ENCODE measurements at places on chromosomes 7 and 10.
A peak's percentile ranks its signal among the peaks of the same experiment; 100 is the strongest.

DNA sequence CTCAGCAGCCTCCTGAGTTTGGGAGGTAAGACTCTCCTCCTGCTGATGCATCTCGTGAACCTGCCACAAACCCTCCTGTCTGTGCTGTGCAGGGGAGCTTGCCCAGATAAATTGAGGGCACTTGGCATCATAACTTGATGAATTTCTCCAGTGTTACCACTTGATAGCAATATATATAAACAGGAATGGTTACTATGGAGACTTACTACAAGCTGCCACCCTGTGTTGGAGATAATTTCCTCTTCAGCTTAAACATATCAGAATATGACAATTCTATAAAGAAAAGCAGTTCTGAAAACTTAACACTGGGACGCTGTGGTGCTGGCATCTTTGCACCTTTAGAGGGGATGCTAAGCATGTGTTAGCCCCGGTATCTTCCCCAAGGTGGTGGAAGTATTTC is 14.9 kb downstream of the PFKFB3 start:
- H3K27ac ChIP-seq = no peak overlapping the region
- no peak overlapping the region for H3K4me3 ChIP-seq

- H3K27me3 ChIP-seq = no peaks in the 10 kb centered on the region
- no peak for DNase-seq
- no peak overlapping the region for H3K4me3 ChIP-seq
- no peaks in the 10 kb centered on the region for H3K4me1 ChIP-seq
- no peak overlapping the region for H3K27ac ChIP-seq
Measured at GRCh38 chr10:29806350-29806788, 171.6 kb upstream of the SVIL start.

- H3K27ac ChIP-seq = no peak overlapping the region
- no peaks in the 10 kb centered on the region for H3K27me3 ChIP-seq
- H3K36me3 ChIP-seq = no peaks in the 10 kb centered on the region
Measured at GRCh38 chr7:158268816-158269535, 318.6 kb downstream of the PTPRN2 start.

DNA sequence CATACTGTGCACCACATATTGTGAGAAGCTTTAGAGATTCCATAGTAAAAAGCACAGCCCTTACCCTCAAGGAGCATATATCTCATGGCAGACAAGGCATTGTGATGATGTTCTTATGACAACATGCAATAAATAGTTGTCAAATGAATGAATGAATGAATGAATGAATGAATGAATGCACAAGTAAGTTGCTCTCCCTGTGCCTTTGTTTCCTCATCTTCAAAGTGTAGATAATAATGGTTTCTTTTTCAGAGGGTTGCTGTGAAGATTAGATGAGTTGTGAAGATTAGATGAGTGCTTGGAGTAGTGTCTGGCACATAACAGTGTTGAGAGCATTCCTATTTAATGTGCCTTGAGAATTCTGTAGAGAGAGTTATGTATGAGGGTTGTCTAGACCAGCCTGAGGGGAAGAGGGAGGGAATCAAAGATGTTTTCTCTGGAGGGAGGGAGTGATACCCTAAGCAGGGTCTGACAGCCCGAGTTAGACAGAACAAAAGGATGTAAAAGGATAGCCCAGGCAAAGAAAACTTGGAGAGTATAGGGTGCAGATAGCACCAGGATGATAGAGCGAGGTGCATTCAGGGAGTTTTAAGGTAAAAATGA is 217.2 kb downstream of the RELN start:
- H3K27me3 ChIP-seq = no peaks in the 10 kb centered on the region
- H3K4me3 ChIP-seq = no peak overlapping the region
- H3K4me1 ChIP-seq = no peaks in the 10 kb centered on the region

- no peaks in the 10 kb centered on the region for H3K36me3 ChIP-seq
- H3K27ac ChIP-seq = no peak overlapping the region
- no peaks in the 10 kb centered on the region for H3K27me3 ChIP-seq
- no peak for DNase-seq
- H3K4me3 ChIP-seq = no peak overlapping the region
Measured at GRCh38 chr7:105835441-105835840, 41.0 kb downstream of the ATXN7L1 start.

DNA sequence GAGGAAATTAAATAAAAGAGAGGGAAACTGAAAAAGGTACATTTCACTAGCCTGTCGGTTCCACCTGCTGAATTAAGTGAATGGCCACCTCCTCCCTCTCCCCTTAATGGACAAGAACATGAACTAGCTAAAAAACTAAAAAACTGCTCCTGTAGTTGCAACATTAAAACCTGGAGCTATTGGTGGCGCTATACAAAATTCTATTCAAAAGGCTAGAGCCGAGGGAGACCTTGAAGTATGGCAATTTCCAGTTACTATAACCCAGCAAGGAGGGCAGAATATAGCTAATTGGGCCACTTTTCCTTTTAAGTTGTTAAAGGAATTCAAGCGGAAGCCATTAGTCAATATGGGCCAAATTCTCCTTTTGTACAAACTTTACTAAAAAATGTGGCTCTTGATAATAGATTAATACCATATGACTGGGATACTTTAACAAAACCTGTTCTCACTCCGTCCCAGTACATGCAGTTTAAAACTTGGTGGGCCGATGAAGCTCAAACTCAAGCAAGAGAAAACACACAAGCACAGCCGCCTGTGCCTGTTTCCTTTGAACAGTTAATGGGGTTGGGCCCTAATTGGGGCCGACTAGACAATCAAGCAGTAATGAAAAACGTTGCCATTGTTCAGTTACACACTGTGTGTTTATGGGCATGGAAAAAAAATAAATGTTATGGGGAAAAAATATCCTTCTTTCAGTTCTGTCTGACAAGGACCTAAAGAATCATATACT is 6.5 kb upstream of the CHST3 start:
- no peaks in the 10 kb centered on the region for H3K27me3 ChIP-seq
- peak; percentile 39 for DNase-seq
- H3K4me1 ChIP-seq = no peaks in the 10 kb centered on the region
- no peak overlapping the region for H3K4me3 ChIP-seq
- H3K27ac ChIP-seq = no peak overlapping the region

DNA sequence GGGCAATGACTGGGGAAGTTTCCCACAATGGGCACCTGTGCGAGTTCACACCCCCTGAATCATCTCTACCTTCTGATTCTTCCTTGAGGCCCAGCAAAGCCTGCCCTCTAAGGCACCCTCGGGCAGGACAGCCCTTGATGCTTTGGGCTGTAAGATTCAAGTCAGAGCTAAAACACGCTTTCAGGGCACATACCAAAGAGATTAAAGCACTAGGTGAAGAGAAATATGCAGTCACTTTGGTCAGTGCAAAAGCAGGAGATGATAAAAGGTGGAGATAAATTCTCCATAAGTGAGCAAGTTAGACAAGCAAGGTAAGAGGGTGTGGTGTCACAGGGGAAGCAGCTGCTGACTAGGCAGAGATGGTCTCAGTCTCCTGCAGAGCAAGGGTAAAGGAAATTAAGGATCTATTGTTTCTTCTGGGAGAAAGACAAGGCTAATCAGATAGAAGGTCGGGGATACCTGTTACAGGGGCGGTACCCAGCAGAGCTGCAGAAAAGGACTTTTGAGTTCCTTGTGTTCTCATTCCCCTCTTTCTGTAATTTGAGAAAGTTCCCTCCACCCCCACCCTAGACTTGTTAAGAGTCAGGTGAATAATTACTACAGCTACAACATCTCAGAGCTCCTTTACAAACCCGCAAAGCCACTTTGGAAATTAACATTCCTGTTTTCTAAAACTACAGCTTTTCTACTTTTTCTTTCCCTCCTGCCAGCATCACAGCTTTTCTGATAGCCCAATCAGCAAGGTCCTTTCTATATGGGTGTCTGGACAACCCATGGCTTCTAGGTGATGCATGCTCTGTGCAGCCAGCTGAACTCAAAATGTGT is 26.4 kb downstream of the PDLIM1 start:
- peaks cover 2% of the 10 kb centered on the region for H3K36me3 ChIP-seq
- DNase-seq = peak; percentile 96
- peak overlapping the region; percentile 64 for H3K27ac ChIP-seq
- no peaks in the 10 kb centered on the region for H3K27me3 ChIP-seq
- H3K4me3 ChIP-seq = no peak overlapping the region
- H3K4me1 ChIP-seq = peaks cover 30% of the 10 kb centered on the region

GRCh38 chr7:103687272-103687671 is 241.3 kb upstream of the SLC26A5 start:
- DNase-seq = no peak
- no peaks in the 10 kb centered on the region for H3K36me3 ChIP-seq
- no peaks in the 10 kb centered on the region for H3K27me3 ChIP-seq
- H3K4me3 ChIP-seq = no peak overlapping the region
- no peak overlapping the region for H3K27ac ChIP-seq

GRCh38 chr7:101162551-101163278 is 2.7 kb downstream of the VGF start:
- peak overlapping the region; percentile 4 for H3K4me3 ChIP-seq
- DNase-seq = peak; percentile 82

DNA sequence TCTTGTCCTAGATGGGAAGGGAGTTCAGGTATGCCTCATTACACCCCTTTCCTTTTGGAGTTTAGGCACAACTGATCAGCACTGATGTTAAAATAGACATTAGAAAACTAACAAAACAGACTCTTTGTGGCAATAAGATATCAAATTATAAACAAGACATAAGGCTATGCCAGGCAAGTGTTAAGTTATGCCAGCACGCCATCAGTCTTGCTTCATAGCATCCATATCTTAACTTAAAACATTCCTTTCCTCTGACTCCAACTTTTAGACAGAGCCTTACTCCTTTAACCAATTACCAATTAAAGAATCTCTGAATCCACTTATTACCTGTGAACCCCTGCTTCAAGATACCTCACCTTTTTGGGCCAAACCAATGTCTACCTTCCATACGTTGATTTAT is 126.2 kb upstream of the ETV1 start:
- H3K4me3 ChIP-seq = no peak overlapping the region
- H3K4me1 ChIP-seq = no peaks in the 10 kb centered on the region
- peak; percentile 8 for DNase-seq
- no peak overlapping the region for H3K27ac ChIP-seq
- H3K27me3 ChIP-seq = no peaks in the 10 kb centered on the region

GRCh38 chr7:88205179-88205578 is 14.7 kb downstream of the SRI start:
- H3K4me3 ChIP-seq = no peak overlapping the region
- H3K36me3 ChIP-seq = peaks cover 2% of the 10 kb centered on the region
- no peaks in the 10 kb centered on the region for H3K27me3 ChIP-seq
- peaks cover 4% of the 10 kb centered on the region for H3K4me1 ChIP-seq
- no peak for DNase-seq

DNA sequence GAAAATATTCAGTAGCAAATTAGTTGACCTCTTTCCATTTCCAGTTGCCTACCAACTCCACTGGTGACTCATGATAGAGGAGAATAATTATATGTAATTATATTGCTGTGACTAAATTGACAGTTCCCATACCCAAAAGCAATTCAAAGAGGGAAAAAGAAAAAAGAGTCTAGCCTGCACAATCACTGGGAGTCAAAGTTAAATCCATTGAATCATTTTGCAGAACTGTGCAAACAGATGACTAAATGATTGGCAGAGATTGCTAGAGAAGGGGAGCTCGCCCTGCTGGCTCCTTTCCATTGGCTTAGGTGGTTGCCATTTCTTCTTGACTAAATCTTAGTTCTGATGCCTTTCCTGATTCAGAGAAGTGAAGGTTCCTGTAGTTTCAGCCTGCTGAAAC is 1228.6 kb upstream of the SORCS1 start:
- no peaks in the 10 kb centered on the region for H3K4me1 ChIP-seq
- no peak overlapping the region for H3K27ac ChIP-seq
- no peaks in the 10 kb centered on the region for H3K27me3 ChIP-seq
- H3K4me3 ChIP-seq = no peak overlapping the region
- DNase-seq = no peak

DNA sequence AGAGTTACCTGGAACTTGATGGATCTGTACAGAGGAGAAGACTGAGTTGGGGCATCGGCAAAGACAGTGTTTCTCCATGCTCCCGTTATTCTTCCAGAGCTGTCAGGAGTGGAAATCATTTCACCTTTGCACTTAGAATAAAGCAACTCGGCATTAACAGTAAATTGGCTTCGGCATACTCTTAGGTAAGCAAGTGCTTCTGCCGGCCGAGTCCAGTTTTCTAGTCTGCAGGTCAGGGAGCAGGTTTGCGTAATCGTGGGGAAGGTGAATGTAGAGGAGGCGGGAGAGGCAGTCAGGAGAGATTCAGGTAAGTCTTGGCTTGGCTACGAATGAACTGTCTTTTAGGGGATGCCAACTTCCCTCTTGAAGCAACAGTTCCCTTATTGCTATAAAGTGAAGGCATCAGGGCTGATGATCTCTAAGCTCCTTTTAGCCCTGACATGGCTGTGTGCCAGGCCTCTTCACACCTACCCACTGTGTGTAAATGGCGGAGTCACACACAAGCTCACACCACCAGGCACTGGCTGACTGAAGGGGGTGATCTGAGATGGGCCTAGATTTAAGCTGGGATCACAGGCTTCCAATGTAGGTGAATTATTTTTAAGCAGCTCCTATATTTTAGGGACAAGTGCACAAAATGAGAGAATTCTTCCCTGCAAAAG is 127.1 kb downstream of the GATA3 start:
- H3K27ac ChIP-seq = no peak overlapping the region
- H3K36me3 ChIP-seq = no peaks in the 10 kb centered on the region
- no peak overlapping the region for H3K4me3 ChIP-seq
- peak; percentile 42 for DNase-seq
- H3K4me1 ChIP-seq = peaks cover 4% of the 10 kb centered on the region
- H3K27me3 ChIP-seq = no peaks in the 10 kb centered on the region

GRCh38 chr7:121337398-121337797 is 8.6 kb downstream of the WNT16 start:
- no peaks in the 10 kb centered on the region for H3K4me1 ChIP-seq
- no peak overlapping the region for H3K27ac ChIP-seq
- H3K27me3 ChIP-seq = no peaks in the 10 kb centered on the region
- DNase-seq = no peak
- H3K4me3 ChIP-seq = no peak overlapping the region

DNA sequence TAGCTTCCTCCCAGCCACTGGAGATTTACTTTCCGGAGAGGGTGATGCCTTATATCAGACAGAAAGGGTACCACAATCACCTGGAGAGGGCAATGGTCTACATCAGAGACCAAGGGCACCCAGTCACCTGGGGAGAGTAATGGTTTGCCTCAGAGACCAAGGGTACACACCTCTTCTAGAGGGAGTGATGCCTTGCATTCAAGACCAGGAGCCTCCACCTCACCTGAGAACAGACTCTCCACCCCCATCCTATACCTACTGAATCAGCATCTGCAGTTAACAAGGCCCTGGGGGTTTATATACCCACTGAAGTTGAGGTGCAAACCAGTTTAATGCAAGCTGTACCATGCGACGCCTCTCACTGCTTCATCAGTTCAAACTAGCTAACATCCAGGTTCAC is 270.2 kb upstream of the IGFBP3 start:
- H3K36me3 ChIP-seq = no peaks in the 10 kb centered on the region
- DNase-seq = no peak
- H3K27ac ChIP-seq = no peak overlapping the region
- no peaks in the 10 kb centered on the region for H3K27me3 ChIP-seq
- H3K4me3 ChIP-seq = no peak overlapping the region

GRCh38 chr10:72712136-72712535 is 20.2 kb downstream of the MCU start:
- no peaks in the 10 kb centered on the region for H3K27me3 ChIP-seq
- no peak overlapping the region for H3K4me3 ChIP-seq
- no peaks in the 10 kb centered on the region for H3K36me3 ChIP-seq
- DNase-seq = peak; percentile 33
- H3K4me1 ChIP-seq = no peaks in the 10 kb centered on the region

All from mesendoderm (in vitro differentiated cells).